CD4-positive, alpha-beta T cell treated with Interleukin-10 for 1 hour (primary cell): ENCODE measurements at places on chromosomes 7 and 10.
A peak's percentile ranks its signal among the peaks of the same experiment; 100 is the strongest.

DNA sequence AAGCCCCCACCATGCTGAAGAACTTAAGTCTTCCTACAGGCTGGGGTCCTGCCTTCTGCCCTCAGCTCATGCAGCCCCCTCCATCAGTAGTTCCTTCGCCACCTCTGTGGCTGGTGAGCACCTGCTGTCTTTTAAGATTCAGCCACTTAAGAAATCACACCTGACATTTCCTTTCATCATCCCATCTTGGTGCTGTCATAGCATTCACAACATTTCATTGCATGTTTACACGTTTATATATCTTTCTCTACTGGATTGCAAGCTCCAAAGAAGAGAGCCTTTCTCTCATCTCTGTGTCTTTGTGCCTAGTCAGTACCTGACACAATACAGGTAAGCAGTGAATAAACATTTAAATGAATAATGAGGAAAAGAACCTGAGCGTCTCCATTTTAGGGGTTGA lies 38.3 kb downstream of the SND1 start:
- DNase-seq = no peak

DNA sequence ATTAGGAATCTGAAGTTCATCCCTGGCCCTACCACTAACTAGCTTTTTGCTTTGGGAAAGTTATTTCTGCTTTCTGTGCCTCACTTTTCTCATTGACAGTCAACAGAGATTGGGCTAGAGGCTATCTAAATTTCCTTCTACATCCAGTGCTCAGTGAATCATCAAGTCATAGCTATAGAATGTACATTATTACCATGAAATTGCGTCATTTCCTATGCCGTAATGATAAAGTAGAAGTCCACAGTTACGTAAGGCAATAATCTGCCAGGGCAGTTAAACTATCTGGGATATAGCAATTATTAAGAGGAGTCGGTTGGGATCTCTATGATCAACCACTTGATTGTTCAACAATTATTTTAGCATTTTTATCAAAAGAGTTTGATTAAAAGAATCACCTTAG lies 64.4 kb downstream of the ITGB8 start:
- DNase-seq = no peak

DNA sequence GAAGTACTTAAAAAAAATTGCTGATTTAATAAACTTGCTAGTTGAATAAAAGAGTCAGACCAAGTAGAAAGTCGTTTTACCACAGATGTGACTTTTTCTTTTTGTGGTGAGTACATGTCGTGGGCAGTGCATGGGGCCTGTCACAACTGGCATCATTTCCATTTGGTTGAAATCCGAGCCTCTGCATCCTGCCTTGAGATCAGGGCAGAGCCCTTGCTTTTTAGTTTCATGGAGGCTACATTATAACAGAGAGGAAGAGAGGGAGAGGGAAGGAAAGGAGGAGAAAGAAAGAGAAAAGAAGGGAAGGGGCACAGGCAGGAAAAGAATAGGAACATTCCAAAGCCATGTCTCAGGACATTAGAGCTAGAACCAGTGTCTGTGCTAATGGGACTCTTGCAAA lies 20.4 kb upstream of the INSYN2A start:
- no peak for DNase-seq

DNA sequence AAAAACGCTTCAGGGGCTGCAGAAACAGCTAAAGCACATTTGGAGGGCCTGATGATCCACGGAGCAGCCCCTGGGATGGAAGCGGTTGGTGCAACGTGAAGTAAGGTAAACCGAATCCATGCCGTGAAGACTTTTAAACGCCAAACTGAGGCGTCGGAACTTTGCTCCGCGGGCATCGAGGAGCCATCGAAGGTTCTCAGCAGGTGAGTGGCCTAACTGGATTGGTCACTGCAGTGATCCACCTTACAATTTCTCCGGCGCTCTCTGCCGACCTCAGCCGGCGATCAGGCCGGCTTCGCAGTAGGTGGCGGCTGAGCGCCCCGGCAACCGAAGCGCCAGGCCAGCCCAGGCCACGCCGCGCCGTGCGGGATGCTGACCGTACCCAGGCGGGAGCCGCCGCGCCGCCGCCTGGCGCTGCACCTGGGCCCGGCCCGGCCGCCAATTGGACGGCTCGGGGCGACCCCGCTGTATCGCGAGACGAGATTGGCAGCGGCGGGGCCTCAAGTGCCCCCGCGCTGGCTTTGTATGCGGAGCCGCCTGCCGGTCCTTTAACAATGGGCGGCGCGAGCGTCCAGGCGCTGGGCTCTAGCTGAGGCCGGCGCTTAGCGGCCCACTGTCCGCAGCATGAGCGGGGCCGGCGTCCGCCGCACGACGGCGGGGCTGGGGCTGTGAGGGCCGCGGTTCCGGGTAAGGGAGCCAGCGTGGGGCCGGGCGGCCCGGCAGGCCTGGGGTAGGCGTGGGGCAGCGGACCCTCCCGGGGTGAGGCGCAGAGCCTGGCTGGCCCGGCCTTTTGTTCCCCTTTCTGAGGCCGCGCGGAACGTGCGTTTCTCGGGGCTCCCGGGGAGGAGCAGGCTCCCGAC lies at the start of gene CCNJ:
Gene CCNJ (plus strand): TSS at position 551 of the 860 bp plus-strand sequence. CDS start 811 bp downstream, outside the sequence.
- peak; percentile 87 for DNase-seq

DNA sequence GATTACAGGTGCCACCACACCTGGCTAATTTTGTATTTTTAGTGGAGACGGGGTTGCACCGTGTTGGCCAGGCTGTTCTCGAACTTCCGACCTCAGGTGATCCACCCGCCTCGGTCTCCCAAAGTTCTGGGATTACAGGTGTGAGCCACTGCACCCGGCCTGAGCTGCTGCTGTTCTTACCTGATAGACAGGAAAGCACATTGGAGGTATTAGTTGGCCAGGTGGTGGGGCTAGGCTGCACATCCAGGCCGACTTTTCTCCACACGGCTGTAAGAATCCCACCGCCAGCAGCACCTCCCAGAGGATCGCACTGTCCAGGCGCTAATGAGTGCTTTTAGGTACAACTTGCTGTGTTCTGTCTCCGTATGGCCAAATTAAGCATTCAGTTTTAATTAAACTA lies 112.6 kb downstream of the WDR37 start:
- DNase-seq = no peak
